Activated naive CD4-positive, alpha-beta T cell treated with anti-CD3 and anti-CD28 coated beads, Interleukin-2, amount 50 U/mL, for 16 hours (primary cell): ENCODE measurements at places on chromosomes 12 and 14.

- DNase-seq: no peak
These were observed 8.9 kb downstream of the C2CD5 start for GRCh38 chr12:22535478-22535877.

DNA sequence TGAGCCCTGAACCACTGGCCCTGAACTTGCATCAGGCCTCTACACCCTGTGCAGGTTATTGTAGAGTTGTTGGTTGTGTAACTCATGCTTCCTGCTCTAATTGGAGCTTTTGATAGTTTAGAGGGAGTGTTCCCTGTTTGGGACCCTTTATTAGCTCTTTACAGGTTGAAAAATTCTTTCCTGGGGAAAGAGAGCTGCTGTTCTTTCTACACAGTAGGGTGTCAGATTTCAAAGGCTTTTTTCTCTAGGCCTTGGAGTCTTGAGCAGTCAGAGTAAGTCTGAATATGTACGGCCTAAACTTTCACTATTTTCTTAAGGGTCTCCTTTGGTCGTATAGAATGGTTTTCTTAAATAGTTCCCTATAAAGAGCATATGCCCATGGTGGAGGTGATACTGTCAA is 60.8 kb upstream of the NEDD1 start:
- DNase-seq: no peak

GRCh38 chr12:2958432-2959191 is 585 bp upstream of the TEAD4 start:
- DNase-seq: no peak

DNA sequence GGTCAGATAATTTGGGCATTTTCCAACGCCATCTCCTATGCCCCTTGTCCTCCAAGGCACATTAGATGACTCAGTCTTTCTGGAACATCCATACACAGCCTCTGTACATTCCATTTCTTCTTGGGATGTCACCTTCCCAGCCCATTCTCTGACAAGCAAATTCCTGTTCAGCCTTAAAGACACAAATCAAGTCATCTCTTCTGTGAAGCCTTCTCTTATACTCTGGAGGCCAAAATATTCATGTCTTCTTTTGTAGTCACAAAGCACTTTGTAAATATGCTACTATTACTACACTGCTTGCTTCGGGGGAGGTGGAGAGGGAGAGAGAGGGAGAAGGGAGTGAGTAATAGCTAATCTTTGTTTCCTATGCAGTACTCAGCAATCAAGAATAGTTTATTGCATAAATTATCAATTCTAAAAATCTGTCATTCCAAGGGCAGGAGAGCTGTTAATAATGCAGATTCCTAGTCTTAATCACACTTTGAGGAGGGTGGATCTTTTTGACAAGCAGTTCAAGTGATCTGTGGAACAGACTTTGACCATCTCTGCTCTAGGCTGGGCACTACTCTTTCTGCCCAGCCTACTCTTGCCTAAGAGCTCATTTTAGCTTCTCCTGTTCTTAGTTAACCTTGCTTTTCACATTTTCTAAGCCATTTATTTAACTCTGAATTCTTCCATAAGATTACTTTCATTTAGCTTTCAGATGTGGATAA is 27.9 kb downstream of the KCNMB4 start:
- no peak for DNase-seq

GRCh38 chr14:61338457-61338856 is 17.1 kb downstream of the PRKCH start:
- no peak for DNase-seq

DNA sequence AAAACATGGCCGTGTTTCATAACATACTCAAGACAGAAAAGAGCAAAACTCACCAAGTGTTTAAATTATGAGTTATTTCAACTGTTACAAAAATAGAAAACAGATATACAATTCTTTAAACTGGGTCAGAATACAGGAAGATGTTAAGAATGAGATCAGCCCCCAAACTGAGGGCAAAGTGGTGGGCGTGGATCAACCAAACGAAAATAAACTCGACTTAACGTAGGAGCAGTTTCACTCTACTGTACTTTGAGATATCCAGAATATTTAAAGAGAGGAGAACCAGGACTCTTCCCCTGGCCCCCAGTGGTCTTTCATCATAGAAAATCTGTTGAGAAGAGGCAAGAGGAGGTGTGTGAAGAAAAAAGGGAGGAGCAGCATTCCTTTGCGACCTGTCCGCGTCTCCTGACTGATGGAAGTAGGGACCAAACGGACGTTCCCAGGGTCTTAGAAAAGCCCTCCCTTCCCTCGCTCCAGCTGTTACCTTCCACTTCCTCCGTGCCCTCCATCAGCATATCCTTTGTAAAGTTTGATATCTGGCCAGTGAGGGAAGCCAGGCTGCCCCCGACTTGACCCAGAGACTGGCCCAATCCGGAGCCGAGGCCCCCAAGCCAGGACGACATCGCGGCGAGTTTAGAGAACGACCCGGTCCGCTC is 668 bp downstream of the TRIP11 start:
- DNase-seq: peak; percentile 26

GRCh38 chr12:130192642-130193345 is 30.5 kb downstream of the FZD10 start:
- no peak for DNase-seq

DNA sequence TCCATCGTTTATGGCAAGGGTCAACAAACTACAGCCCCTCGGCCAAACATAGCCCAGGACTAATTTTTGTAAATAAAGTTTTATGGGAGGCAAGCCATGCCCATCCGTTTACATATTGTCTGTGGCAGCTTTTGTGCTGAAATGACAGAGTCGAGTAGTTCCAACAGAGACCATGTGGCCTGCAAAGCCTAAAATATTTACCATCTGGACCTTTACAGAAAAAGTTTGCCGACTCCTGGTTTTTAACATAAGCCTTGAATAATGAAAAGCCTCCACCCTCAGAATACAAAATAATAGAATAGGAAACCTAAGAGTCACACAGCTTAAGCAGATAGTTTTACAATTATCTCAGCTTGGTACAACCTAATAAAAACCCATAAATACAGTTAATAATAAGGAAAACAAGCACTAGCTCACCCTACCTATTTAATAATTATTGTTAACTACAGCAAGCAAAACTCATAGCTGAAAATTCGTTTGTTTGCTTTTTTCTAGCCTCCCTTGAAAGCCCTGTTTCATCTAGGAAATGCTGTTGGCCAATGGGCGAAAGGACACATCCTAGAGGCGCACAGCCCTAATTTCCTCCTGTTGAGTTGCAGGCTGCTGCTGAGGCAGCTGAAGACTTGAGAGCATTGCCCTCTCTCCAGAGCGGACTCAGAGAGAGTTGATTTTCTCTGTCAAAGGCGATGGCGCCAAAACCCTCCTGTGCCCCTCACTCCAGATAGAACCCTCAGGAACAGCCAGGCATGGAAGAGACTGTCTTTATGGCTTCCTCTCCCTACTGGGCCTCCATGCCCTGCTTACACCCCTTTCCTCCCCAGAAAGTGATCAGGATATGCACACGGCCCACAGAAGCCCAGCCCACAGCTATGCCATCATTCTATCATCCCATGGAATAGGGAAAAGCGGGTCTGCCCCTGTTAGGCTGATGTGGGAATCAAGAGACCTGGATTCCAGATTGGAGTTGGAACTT is 107.2 kb downstream of the DPF3 start:
- no peak for DNase-seq

DNA sequence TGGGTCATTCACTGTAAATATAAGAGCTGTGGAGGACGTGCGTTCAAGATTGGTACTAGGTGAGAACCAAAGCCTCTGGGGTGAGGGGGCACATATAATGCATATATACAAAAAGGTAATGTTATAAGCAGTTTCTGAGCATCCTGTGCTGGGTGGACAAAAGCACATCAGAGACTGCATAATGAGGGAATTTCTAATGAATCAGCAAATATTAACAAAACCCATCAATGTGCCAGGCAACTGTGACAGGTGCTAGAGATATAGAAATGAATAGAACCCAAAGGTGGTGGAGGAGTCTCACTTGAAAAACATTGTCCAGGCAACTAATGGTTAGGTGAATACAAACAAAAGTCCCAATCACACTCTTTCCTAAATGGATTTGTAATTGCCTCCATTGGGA is 74.7 kb downstream of the GPR65 start:
- DNase-seq: no peak

DNA sequence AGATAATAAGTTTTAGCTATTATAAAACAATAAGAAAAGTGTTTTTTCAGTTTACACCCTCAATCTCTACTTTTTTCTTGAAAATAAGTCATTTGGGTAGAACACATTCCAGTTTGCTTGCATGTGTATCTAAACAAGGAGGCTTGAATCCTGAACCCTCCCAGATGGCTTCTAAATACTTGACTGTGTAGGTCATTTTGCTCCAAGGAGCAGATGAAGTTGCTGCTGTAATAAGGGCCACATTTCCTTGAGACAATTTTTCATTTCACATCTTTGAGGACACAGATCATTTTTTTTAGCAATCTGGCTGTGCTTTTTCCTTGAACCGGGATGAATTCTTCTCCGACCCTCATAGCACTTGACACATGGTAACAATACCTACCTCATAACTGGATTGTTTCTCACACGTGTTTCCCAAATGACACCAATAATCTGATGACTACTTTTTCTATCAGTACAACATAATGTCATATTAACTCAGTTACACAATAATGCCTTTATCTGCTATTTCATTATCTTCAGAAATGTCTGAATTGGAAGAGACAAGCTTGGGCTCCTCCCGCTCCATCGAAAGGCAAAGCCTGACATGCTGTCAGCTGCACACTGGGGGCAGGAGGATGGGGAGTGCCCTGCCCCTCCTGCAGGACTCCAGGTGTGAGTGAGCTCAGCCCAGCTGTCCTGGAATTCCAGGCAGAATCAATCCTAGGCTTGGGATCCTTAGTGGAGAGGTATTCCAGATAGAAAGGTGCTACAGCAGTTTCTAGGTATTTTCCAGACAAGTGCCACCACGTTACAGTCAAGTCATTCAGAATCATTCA is 30.9 kb downstream of the GPHB5 start:
- DNase-seq: no peak

- no peak for DNase-seq
These were observed 128.3 kb upstream of the FGD4 start for GRCh38 chr12:32270818-32271710.

GRCh38 chr14:79706382-79706781 is 504.9 kb downstream of the DIO2 start:
- DNase-seq: no peak

- no peak for DNase-seq
These were observed 111.1 kb upstream of the ARHGAP5 start for GRCh38 chr14:31965735-31966598.

GRCh38 chr12:27142101-27142721 is 59.8 kb upstream of the C12orf71 start:
- peak; percentile 21 for DNase-seq

- DNase-seq: no peak
These were observed 9.7 kb downstream of the SCN8A start for GRCh38 chr12:51600721-51601120.

DNA sequence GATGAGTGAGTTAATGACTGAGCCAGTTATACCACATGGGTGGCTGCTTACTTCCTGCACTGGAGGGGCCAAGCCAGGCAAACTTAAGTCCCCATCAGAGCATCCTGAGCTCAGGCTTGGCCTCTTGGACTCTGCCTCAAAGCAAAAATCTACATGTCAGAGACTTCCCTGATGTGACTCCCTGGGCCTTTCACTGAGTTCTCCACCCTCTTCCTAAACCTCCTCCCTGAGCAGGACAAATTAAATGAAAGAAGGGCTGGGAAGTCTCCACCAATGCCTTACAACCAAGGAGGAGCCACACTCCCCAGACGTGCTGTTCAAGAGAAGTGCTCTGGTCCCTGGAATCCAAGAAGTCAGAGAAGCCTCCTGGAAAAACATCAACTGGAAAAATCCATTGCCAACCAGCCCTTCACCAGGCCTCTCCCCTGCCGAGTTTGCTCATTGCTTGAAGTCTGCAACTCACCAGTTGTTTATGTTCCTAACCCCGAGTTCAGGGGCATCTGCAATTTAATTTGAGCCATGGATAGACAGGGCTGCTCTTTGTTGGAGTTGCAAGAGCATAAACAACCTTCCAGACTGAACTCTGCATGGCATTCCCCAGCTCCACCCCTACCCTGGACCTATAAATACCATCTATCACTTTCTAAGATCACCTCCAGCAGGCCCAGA is 160.5 kb downstream of the ANO2 start:
- no peak for DNase-seq

DNA sequence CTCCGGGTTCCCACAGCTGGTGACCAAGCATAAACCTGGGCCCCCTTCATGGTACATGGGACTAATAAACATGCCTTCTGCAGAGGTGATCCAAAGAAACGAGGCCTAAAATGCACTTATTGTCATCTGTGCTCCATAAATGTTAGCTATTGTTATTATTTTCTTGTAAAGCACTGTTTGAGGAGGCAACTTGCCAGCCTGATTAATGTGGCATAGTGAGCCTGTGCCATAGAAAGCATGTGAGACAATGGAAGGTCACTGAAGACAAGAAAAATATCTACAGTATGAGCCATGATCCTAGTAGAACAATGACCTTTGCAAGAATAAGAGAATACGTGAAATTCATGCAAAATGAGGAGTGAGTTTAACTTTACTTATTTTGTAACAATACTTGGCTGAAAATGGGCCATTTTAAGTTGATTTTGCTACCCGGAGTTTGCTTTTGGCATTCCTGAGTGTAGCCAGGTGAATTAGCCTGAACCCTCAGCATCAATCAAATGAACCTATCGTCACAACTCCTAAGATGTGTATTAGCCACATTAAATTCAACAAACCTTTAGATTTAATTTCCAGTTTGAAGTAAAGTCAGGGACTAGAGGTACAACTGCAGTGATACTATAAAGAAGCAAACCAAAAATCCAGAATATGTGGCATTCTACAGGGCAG is 52.2 kb downstream of the CPM start:
- no peak for DNase-seq

DNA sequence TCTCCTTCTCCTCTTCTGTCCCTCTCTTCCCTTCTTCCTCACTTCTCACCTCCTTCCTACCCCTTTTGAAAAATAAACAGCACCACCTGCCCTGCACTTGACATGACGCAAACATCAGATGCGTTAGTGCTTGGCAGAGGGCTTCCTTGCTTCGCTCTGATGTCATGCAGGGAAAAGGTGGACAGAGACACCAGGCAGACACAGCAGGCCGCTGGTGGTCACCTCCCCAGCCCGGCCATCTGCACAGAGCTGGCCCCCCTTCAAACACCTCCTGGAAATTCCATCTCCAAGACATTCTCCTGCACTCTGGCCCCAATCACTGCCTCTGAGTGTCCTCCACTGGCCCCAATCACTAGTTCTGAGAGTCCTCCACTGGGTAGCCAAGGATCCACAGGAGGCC is 353.6 kb downstream of the MED13L start:
- DNase-seq: no peak

- DNase-seq: no peak
These were observed 572.0 kb upstream of the ATP2B1 start for GRCh38 chr12:90280564-90281058.
